T-helper 17 cell (primary cell): ENCODE measurements at places on chromosomes 11 and 22. TPM values are rescaled to one million over a fixed set of nuclear protein-coding genes. Genes with fewer than 3 reads are reported as not detected.
A peak's percentile ranks its signal among the peaks of the same experiment; 100 is the strongest.

- DNase-seq, result no peak
- no peak overlapping the region for H3K27ac ChIP-seq
- H3K27me3 ChIP-seq, result no peaks in the 10 kb centered on the region
- H3K36me3 ChIP-seq, result no peaks in the 10 kb centered on the region
Measured at GRCh38 chr11:56545531-56545930, 2.5 kb upstream of the OR5M11 start.

DNA sequence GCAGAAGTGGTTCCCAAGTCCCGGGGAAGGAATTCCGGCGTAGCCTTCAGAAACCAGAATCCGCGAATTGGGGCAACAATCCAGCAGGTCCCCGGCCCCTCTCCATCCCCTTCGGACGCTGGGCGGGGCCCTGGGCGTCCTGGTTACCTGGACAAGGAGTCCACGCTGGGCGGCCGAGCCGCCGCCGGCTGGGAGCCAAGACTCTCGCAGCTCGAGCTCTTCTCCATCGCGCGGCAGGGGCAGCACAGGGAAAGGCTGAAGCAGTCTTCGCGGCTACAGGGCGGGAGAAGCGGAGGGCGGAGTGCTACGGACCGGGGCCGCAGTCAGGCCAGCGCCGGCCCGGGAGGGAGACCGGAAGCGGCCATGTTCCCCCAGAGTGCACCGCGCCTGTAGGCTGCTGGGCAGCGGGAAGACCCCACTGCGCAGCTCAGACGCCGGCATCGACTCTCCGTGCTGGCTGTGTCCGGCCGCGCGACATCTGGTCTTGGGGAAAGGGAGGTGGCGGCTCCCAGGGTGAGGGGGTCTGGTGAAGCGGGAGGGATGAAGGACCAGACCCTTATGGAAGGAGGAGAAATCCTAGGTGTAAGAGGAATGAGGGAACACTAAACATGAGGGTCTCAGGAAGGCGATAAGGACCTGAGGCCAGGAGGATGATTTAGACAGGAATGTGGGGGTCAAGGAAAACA lies at the start of gene MTMR2:
Gene MTMR2, minus strand, starts transcription at position 380 of the 686 bp plus-strand sequence. Its CDS starts 153 bp downstream, at position 227.
- peaks cover 11% of the 10 kb centered on the region for H3K27me3 ChIP-seq
- DNase-seq, result peak; percentile 18
- peaks cover 14% of the 10 kb centered on the region for H3K36me3 ChIP-seq
- peak within 1 kb of the TSS; percentile 98 for H3K27ac ChIP-seq

DNA sequence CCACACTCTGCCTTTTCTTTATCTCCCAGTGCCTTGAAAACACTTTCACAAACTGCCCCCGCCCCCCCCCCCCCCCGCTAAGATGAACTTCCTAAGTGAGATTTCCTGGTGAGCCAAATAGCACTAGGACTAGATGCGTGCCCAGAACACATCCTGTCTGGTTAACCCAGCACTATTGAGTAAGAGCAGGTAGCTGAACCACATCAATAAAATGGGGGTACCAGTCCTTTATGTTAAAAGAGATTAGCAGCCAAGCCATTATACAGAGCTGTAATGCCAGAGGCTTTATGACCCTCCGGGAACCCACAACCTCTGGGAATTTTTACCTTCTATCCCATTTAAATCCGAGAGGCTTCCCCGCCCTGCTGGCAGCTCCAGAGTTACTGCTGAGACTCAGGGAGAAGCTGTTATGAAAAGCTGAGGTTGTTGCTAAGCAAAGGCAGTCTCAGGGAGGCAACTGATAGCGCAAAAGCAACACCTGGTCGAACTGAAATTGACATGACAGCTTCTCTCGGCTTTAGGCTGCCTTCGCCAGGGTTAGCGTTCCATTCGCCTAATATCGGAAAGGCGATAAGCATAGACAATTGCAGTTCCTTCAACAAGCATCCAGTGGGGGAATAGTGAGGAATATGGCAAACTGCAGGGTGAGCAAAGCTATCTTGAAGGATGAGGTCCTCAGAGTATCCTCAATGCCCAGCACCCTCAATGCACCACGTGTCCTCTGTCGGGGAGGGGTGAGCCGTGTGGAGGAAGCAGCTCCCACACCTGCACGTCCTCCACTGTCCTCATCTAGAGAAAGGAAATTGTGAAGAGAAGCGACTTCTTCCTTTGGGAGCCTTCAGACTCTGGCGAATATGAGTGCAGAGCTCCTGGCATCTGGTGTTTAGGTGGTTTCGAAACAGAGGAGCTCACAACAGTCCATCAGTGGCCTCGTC lies 977.0 kb downstream of the NTM start:
- H3K4me3 ChIP-seq, result peak overlapping the region; percentile 31
- peaks cover 3% of the 10 kb centered on the region for H3K36me3 ChIP-seq
- H3K4me1 ChIP-seq, result peaks cover 20% of the 10 kb centered on the region
- H3K27ac ChIP-seq, result peak overlapping the region; percentile 2
- peaks cover 35% of the 10 kb centered on the region for H3K27me3 ChIP-seq
- no peak for DNase-seq

DNA sequence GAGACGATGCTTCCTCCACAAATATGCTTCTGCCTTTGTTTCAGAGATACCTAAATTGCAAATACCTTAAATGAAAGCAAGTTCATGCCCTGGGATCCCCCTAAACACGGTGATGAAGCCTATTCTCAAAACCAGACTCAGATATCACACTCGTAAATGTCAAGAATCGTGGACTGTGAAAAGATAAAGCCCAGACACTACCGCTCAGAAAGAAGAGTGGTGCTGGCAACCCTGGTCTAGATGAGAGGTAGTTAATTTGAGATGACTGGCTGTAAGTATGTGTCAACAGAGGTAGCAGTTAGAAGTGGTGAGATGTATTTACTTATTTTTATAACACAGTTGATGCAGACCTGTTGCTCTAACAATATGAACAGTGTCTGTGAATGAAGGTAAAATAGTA lies 2.5 kb downstream of the OVCH2 start:
- no peaks in the 10 kb centered on the region for H3K36me3 ChIP-seq
- no peak overlapping the region for H3K27ac ChIP-seq
- H3K4me1 ChIP-seq, result no peaks in the 10 kb centered on the region
- DNase-seq, result no peak
- no peak overlapping the region for H3K4me3 ChIP-seq

Gene FLRT1
- not detected for total RNA-seq

DNA sequence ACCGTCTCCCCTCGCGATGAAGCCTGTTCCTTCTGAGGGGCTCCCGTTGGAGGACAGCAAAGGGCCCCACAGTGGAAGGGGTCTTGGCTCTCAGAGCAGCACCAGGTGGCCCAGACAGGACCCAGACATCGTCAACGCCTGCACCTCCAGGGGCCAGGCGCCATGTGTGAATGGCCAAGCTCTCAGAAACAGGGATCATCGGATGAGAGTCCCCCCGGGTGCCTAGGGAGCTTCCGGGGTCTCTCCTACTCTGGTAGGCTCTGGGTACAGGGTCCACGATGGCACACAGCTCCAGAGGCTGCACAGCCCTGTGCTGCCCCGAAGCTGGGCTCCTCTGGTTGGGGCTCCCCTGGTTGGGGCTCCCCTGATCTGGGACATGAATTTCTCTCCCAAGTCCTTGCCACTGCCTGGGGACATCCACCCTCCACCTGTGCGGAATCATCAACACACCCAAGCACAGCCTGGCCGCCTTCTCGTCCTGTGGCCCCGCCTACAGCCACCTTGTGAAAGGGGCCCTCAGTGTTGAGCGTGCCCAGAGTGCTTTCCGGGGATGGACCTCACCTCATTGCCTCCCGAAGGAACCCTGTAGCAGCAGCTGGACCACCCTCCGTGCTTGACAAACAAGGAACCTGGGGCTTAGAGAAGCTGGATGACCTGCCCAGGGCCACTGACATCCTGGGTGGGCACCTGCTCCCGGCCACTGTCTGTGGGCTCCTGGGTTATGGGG lies 929.0 kb downstream of the BRD1 start:
- no peak overlapping the region for H3K27ac ChIP-seq
- H3K27me3 ChIP-seq, result no peaks in the 10 kb centered on the region
- H3K36me3 ChIP-seq, result peaks cover 2% of the 10 kb centered on the region
- no peak for DNase-seq
- no peaks in the 10 kb centered on the region for H3K4me1 ChIP-seq

- no peaks in the 10 kb centered on the region for H3K27me3 ChIP-seq
- no peaks in the 10 kb centered on the region for H3K36me3 ChIP-seq
- H3K4me1 ChIP-seq, result peaks cover 20% of the 10 kb centered on the region
- no peak for DNase-seq
Measured at GRCh38 chr11:63915961-63916836, 765 bp downstream of the RCOR2 start.

Gene OR5F1
- total RNA-seq, result not detected

Gene PRR5L
- total RNA-seq, result 9.2 TPM

Gene DDX25
- not detected for total RNA-seq

- peaks cover 4% of the 10 kb centered on the region for H3K36me3 ChIP-seq
- H3K4me1 ChIP-seq, result peaks cover 17% of the 10 kb centered on the region
- H3K4me3 ChIP-seq, result peak overlapping the region; percentile 65
- no peak overlapping the region for H3K27ac ChIP-seq
- no peak for DNase-seq
- peaks cover 30% of the 10 kb centered on the region for H3K27me3 ChIP-seq
Measured at GRCh38 chr11:119355091-119355843, 8.8 kb upstream of the MFRP start.

GRCh38 chr22:39528681-39529486 lies 3.7 kb downstream of the RPS19BP1 start:
- H3K4me3 ChIP-seq, result peak overlapping the region; percentile 98
- H3K27me3 ChIP-seq, result no peaks in the 10 kb centered on the region
- peaks cover 59% of the 10 kb centered on the region for H3K4me1 ChIP-seq
- peaks cover 4% of the 10 kb centered on the region for H3K36me3 ChIP-seq

- no peak overlapping the region for H3K4me3 ChIP-seq
- peaks cover 7% of the 10 kb centered on the region for H3K27me3 ChIP-seq
- H3K4me1 ChIP-seq, result no peaks in the 10 kb centered on the region
- no peak for DNase-seq
Measured at GRCh38 chr11:19220903-19221724, 19.3 kb upstream of the CSRP3 start.

- no peak overlapping the region for H3K4me3 ChIP-seq
- H3K27me3 ChIP-seq, result peaks cover 20% of the 10 kb centered on the region
- H3K27ac ChIP-seq, result no peak overlapping the region
- H3K4me1 ChIP-seq, result no peaks in the 10 kb centered on the region
Measured at GRCh38 chr11:62069986-62070919, 53.6 kb upstream of the INCENP start.

DNA sequence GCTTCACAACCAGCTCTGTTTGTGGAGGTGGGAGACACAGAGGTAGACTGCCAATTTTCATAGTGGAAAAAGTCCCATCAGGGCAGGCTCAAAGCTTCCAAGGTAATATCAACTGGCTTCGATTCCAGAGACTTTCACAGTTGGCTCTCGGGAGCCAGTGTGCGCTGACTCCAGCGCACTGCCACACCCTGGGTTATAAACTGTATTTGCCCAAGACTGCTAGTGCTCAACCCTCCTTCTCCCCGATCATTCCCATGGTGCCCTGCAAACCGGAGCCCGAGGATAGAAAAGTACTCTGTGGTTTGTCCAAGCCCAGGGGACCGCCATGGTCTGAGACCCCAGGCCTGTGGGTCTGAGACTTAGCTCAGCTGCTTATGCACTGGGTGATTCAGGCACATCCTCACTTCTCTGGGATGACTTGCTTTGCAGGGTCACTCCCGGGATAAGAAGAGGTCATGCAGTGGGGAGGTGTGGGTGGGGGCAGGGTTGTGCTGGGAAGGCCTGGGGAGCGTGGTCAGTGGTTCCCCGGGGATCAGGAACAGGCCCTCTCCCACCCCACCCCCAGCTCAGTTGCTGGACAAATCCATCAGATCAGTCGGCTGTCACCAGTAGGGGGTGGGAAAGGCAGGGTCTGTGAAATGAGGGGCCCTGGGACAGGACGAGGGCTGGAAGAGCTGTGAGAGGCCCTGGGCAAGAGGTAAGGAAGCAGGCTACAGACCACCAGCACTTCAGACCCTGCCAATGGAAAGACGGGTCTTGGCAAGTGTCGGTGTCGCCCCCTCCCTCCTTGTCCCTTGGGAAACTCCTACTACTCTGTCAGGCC lies 26.7 kb upstream of the PICK1 start:
- no peak for DNase-seq
- no peak overlapping the region for H3K4me3 ChIP-seq
- no peak overlapping the region for H3K27ac ChIP-seq
- peaks cover 3% of the 10 kb centered on the region for H3K4me1 ChIP-seq
- peaks cover 2% of the 10 kb centered on the region for H3K36me3 ChIP-seq

GRCh38 chr22:33747576-33748180 lies 172.6 kb downstream of the LARGE1 start:
- no peaks in the 10 kb centered on the region for H3K36me3 ChIP-seq
- no peaks in the 10 kb centered on the region for H3K4me1 ChIP-seq
- H3K27me3 ChIP-seq, result no peaks in the 10 kb centered on the region
- no peak overlapping the region for H3K27ac ChIP-seq
- DNase-seq, result no peak

- H3K4me3 ChIP-seq, result no peak overlapping the region
- H3K27me3 ChIP-seq, result no peaks in the 10 kb centered on the region
- DNase-seq, result no peak
- no peaks in the 10 kb centered on the region for H3K36me3 ChIP-seq
- H3K4me1 ChIP-seq, result no peaks in the 10 kb centered on the region
Measured at GRCh38 chr11:41003339-41004282, 455.8 kb downstream of the LRRC4C start.

DNA sequence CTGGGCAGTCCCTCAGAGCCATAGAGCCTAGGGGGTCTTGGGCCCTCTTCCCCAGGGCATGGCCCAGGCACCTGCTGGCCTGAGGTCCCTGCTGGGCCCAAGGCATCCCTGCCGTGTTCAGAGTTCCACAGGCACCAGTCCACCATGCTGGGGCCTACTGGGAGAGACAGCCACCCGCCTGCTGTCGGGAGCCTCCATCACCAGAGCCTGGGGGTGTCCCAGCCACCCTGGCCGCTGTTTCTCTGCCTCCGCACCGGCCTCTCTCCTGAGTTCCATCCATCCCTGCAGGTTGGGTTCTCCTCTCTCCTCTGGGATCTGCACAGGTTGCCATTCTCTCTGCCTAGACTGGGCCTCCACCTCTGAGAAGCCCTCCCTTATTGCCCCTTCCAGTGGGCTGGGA lies 68.6 kb downstream of the KCNQ1 start:
- H3K36me3 ChIP-seq, result no peaks in the 10 kb centered on the region
- peak overlapping the region; percentile 8 for H3K27ac ChIP-seq
- no peak for DNase-seq

Gene TXN2
- 27.0 TPM for total RNA-seq
